ENCODE measurements at places on chromosomes 7 and 10. TPM values are rescaled to one million over a fixed set of nuclear protein-coding genes. Genes with fewer than 3 reads are reported as not detected.

Gene SOSTDC1
- under 0.01 TPM for total RNA-seq

Gene NANOS1
- total RNA-seq, result under 0.01 TPM

Gene GPR22
- total RNA-seq, result not detected

Gene DNAH11
- under 0.01 TPM for total RNA-seq

GRCh38 chr7:11667810-11668185, 164.2 kb downstream of the THSD7A start:
- DNase-seq, result no peak

GRCh38 chr10:74039561-74040145, 41.7 kb downstream of the VCL start:
- DNase-seq, result peak; percentile 61

- DNase-seq, result no peak
Measured at GRCh38 chr10:24207781-24208611, 942 bp upstream of the KIAA1217 start.

Measured in IMR-90 (cell line).